ENCODE measurements at places on chromosomes 6 and 20. TPM values are rescaled to one million over a fixed set of nuclear protein-coding genes. Genes with fewer than 3 reads are reported as not detected.

The DEFB119 gene
- not detected for total RNA-seq

The FUT9 gene
- not detected for total RNA-seq

The FAXC gene
- not detected for total RNA-seq

The TMEM244 gene
- total RNA-seq = not detected

- no peak for DNase-seq
Observed at GRCh38 chr6:116363759-116364158, 7.0 kb upstream of the DSE start.

- no peak for DNase-seq
Observed at GRCh38 chr6:39769012-39769411, 23.2 kb upstream of the DAAM2 start.

GRCh38 chr6:111925296-111925695 is 52.0 kb upstream of the FYN start:
- no peak for DNase-seq

DNA sequence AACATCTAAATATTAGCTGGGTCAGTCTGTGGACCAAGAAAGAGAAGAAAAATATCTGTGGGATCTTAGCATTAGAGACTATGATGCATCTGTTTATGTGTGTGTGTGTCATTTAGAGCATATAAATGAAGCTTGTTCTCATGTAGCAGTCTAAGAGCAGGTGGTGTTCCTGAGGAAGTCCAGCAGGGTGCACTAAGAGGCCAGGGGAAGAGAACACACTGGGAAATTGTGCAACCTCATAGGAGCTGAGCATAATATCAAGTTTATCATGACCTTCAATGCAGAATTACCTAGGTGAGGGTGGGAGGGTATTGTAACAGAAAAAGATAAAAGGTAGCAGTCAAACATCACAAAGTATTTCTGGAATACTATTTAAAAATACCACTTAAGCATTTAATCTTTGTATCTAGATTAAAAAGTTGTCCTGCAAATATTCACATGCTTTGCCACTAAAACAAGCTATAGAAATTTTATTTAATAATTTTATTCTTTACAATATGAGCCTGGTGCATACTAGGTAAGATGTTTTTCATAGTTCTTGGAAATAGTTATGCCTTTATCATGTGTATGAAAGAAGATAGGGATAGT is 80.5 kb downstream of the SMPDL3A start:
- DNase-seq = no peak

- no peak for DNase-seq
Observed at GRCh38 chr6:35470663-35471120, 2.5 kb downstream of the RPL10A start.

DNA sequence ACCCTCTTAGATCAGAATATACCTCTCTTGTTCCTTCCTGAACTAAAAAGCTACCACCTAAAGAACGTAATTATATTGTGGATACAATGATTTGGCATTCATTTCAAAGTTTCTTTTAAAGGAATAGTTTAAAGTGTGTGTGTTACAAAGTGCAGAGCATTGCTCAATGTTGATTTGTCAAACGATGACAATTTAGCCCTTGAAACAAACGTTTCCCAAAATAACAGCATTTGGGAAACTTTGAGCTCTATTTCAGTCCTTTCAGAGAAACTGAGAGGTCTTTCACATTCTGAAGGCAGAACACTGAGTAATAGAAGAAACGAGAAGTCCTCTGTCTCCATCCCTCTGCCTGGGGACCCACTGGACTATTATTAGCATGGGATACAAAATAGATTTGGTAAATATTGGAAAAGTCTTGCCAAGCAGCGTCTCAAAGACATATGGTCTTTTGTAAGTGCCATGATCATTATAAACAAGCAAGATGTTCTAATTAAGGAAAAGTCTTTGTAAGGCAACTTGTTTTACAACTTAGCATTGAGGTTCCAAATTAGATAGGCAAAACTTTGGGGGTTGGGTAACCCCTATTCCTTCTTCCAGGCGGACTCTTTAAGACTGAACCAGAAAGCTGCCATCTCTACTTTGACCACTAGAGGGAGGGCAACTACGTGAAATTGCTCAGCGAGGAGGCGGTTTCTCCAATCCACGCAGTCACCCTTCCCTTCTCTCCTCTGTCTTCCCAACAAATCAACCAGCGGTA is 208.8 kb downstream of the RNF144B start:
- DNase-seq = no peak

GRCh38 chr6:26629359-26629758 is 30.2 kb downstream of the ZNF322 start:
- DNase-seq = no peak

- DNase-seq = no peak
Observed at GRCh38 chr6:142848156-142848555, 96.8 kb downstream of the HIVEP2 start.

Measured in ascending aorta (tissue), 2 donors.